ENCODE measurements at places on chromosomes 4 and X.
A peak's percentile ranks its signal among the peaks of the same experiment; 100 is the strongest.

DNA sequence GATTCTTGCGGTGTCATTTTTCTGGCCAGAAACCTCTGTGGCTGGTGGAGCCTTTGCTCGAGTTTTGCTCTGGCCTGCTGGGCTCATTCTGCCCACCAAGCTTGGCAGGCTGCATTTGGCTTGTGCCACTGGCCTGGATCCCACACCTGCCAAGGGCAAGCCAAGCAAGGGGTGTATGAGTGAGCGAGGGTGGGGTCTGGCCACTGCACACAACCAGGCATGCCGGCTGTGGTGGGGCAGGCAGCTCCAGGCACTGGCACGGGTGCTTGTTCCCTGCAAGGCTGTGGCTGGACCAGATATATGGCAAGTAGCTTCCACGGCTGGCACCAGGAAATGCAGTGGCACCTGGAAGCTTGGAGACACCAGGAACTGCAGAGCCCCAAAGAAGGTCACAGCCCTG lies 68.6 kb upstream of the PPP3CA start:
- DNase-seq, result no peak

DNA sequence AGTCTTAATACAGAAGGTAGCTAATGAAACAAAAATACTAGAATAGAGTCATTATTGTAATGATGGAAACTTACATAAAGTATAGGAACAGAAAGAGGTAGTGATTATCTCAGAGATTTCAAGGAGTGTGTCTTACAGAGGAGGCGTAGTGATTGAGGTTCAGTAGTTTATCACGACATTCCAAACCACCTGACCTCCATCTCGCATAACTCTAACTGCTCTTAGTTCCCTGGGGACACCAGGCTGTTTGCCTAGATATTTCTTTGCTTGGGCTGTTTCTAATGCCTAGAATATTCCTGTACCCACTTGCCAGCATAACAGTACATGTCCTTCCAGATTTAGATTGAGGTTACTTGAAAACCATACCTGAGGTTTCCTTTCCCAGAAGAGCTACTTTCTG lies 29.1 kb downstream of the STAG2 start:
- DNase-seq, result no peak

- no peak for DNase-seq
These were observed at the start of gene STARD8 for GRCh38 chrX:68647156-68647957. STARD8 (plus strand) TSS chrX:68647666; CDS start chrX:68647883, 217 bp downstream.

DNA sequence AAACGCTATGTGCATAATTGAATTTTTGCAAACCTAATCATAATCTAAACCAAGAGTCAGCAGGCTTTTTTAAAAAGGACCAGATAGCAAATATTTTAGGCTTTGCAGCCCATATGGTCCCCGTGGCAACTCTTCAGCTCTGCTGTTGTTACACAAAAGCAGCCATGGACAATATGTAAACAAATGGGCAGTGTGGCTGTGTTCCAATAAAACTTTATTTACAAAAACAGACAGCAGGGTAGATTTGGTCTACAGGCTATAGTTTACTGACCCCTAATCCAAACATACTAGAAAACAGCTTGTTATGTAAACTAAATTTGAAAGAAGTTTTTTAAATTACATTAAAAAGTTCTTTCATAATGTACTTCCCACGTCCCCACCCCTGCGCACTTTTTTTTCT lies 53.1 kb downstream of the FUNDC1 start:
- DNase-seq, result no peak

GRCh38 chr4:107183155-107183774 lies 147.2 kb upstream of the DKK2 start:
- no peak for DNase-seq

- no peak for DNase-seq
These were observed 187.3 kb downstream of the ANAPC10 start for GRCh38 chr4:144910723-144911122.

- DNase-seq, result no peak
These were observed 824 bp downstream of the LRPAP1 start for GRCh38 chr4:3531318-3531878.

- no peak for DNase-seq
These were observed 389.2 kb upstream of the TENM3 start for GRCh38 chr4:181853881-181854511.

GRCh38 chr4:153383131-153383530 lies 38.6 kb downstream of the MND1 start:
- DNase-seq, result no peak

DNA sequence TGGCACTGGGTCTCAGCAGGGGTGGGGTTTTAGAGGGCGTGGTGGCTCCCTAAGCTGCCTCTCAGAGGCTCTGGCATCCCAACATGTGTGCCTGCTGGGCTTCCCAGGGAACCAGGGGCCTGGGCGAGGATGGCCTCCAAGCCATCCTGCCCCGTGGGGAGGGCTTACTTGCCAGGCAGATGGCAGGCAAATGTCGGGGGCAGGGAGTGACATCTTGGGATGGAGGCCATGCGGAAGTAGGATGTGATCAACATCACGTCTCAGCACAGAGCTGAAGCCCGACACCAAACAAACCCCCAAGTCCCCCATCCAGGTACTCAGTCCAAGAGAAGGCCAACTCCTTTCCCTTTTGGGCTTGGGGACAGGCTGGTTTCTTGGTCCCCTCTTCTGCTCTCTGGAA lies 4.7 kb downstream of the L1CAM start:
- no peak for DNase-seq

DNA sequence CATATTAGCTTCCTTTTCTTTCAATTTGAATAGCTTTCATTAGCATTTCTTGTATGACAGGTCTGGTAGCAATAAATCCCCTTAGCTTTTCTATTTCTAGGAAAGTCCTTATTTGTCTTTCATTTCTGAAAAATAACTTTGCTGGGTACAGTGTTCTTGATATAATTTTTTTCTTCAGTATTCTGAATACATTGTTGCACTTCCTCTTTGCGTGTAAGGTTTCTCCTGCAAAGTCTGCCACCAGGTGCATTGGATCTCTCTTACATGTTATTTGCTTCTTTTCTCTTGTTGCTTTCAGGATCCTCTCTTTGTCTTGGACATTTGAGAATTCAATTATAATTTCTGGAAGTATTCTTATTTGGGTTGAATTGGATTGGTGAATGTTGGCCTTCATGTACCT lies 663.7 kb downstream of the GRXCR1 start:
- DNase-seq, result no peak

- no peak for DNase-seq
These were observed 33.8 kb upstream of the EGFL6 start for GRCh38 chrX:13535376-13536165.

GRCh38 chrX:138745196-138745595 lies 33.7 kb upstream of the FGF13 start:
- DNase-seq, result no peak

DNA sequence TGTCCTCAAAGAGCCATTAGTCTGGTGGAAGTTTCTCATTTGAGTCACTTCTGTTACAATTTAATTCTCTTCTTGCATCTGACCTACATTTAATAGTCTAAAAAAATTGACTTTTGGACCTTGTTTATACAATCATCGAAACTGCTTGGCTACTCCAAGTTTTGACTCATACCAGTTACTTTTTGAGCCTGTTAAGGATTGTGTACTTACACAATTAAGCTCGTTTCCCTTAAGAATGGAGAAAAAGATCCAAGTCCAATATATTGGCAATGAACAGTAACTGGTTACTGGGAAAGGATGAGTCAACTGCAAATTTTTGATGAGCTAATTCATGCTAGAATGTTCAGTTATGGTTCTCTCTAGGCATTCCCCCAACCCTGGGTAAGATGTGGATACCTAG lies 58.2 kb downstream of the DCX start:
- DNase-seq, result no peak

DNA sequence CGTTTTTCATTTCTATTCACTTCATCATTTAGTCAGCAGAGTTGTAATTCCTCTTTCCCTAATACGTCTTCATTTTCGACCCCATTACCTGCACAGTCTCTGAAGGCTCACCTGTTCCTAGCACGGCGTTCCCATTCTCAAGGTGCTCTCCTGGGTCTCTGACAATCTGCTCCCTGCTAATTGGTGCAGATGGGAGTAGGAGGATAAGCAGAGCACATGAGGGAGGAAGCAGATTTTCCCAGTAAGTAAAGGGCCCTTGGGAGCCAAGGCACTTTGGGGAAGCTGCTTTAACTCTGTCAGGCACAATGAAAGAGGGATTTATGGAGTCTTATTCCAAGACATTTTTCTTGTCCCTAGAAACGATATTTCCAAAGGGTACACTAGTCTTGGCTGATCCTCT lies 466.4 kb downstream of the STIM2 start:
- no peak for DNase-seq

- no peak for DNase-seq
These were observed 119.0 kb upstream of the GNPDA2 start for GRCh38 chr4:44845309-44845708.

DNA sequence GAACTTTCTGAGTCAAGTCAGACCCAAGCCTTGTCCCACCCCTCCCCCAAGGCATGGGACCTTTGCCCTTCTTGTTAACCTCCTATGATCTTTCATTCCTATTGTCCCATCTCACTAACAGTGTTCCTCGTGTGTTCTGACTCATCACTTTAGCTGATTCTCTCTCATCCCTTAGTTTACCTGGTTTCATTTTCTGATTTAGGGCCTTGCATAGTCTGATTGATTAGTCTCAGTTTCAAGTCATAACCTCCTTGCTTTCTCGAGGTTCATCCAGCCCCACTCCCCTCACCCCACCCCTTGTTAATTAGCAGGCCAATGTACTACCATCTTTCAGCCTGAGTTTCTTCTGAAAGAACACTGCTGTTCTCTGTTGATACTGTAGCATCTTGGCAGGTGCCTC lies 517.4 kb downstream of the RPA4 start:
- DNase-seq, result peak; percentile 59

- DNase-seq, result no peak
These were observed 17.6 kb downstream of the GRIA3 start for GRCh38 chrX:123201720-123202119.

- DNase-seq, result no peak
These were observed 181.0 kb upstream of the KCNIP4 start for GRCh38 chr4:22129454-22130029.

DNA sequence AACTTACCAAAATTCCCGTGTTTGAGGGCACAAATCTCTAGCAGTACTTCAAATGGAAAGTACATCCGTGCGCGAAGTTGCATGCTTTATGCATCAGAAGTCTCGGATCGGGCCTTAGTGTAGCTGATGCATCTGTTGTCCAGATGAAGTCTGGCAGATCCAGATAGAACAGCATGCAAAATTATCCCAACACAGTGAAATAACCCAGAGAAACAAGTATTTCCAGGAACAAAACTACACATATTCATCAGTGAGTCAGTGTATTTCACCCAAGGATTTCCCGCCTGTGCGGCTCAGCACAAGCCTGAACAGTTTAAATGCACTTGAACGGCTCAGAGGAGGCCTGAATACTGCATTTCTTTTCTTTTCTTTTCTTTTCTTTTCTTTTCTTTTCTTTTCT lies 27.4 kb upstream of the CLDN24 start:
- no peak for DNase-seq
